ENCODE measurements at places on chromosomes 7 and 10.

DNA sequence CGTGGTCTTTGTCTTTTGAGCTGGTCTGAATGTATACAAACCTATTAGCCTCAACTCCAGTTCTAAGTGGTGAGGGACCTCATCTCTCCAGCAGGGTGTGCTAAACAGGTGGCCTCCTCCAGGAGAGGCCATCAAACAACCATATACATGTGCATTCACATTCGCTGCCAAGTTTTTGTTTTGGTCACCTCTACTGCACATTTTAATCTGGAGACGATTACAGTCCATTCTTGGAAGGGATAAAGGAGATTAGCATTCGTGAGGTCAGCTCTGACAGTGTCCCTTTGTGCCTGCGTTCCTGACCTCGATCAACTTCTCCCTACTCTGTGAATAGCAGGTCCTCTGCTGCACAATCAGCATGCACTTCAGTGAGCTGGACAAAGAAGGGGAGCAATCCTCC lies 60.8 kb downstream of the RHOBTB1 start:
- DNase-seq: no peak

DNA sequence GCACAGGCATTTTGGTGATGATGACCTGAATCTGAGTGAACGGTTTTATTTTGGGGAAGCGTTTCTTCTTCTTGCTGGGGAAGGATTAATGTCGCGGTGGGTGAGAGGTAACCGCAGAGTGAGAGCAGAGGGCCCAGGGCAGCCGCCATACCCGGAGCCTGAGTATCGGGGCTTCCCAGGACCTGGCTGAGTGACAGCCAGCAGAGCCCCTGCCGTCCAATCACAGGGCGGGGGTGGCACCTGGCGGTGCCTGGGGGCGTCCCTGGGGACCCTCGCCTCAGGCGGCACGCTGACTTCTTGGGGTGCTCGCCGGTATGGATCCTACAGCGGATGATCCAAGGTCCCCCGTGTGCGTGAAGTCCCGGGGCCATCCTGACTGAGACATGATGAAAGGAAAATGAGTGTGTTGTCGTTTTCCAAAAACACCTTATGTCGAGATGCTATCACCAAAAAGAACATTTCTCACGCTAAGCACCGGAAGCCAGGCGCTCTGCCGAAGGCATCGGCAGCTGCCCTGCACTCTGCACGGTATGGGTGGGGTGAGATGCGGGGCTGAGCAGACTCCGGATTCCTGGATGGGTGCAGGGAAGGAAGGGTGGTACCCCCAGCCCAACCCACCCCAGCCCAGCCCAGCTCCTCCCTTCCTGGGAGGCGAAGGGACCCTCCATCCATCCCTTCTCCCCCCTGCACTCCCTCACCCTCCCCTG lies 227.9 kb upstream of the SHH start:
- DNase-seq: no peak

DNA sequence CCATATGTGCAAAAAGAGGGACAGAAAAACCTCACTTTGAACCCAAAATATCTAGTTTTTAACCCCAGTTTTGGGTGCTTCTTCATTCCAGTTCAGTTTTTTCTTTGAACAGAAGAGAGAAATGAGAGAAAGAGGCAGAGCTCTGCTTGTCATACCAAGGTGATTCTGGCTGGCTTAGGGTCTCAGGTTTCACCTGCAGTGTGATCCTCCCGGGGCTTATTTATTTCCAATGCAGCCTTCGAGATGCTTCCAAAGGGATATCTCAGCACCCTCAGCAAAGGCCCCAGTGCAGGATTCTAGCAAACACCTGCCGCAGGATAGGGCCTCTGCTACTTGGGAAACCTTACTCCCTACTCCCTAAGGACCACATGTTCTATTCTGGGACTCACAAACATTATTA lies 131.3 kb downstream of the WDR11 start:
- no peak for DNase-seq

GRCh38 chr7:100888988-100889750 lies at the start of gene UFSP1:
Gene UFSP1 (minus strand): TSS chr7:100889715. CDS start chr7:100889271, 444 bp downstream.
- DNase-seq: no peak

DNA sequence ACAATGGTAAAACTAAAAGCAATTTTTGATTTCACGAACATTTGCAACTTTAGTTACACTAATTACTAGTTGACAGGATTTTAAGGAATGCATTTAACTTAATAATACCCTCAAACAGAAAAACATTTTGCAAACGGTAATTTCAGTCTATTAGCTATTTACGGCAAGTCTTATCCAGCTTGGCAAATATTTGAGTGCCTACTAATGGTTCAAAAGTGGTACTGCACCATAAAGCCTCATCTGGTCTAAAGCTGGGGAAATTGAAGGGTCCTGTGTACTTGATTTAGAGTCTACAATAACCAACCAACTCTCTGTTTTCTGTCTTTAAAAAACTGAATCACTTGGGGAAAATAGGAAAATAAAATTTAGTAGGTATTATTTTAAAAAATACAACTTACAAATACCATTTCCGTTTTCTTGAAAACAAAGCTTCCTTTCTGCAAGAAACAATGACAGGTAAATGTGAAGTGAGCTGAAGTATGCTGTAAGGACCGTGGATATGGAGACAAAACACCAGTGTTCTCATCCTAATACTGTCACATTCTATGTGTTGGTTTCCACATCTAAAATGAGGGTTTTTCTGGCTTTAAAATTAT lies 142.3 kb downstream of the VPS50 start:
- DNase-seq: no peak

DNA sequence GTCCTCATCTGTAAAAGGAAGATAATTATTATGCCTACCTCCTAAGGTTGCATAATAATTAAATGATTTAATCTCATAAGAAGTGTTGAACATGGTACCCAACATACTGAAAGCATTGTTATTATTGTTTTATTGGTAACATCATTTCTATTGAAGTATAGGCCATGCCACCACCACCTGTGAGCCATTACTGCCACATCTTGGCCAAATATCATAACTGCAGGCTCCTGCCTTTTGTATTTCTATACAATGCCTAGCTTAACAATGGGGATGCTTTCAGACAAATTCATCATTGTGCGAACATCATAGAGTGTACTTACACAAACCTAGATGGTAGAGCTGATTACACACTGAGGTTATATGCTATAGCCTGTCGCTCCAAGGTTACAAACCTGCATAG lies 61.1 kb upstream of the NPSR1 start:
- no peak for DNase-seq

DNA sequence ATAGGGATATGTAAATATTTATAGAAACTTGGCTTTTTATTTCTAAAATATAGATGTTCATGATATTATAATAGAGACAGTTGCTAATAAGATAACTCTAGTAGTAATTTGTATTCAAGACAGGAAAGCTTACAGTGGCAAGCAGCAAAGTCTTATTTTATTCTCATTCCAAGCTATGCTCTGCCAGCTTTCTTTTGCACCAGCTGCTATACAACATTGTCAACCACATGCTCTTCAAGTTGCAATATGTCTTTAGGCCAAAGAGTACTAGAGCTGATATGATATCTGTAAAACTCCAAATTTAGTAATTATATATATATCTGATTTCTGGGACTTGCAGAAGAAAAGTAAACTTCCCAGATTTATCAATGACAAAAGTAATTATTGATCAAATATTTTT lies 350.1 kb downstream of the HGF start:
- no peak for DNase-seq

DNA sequence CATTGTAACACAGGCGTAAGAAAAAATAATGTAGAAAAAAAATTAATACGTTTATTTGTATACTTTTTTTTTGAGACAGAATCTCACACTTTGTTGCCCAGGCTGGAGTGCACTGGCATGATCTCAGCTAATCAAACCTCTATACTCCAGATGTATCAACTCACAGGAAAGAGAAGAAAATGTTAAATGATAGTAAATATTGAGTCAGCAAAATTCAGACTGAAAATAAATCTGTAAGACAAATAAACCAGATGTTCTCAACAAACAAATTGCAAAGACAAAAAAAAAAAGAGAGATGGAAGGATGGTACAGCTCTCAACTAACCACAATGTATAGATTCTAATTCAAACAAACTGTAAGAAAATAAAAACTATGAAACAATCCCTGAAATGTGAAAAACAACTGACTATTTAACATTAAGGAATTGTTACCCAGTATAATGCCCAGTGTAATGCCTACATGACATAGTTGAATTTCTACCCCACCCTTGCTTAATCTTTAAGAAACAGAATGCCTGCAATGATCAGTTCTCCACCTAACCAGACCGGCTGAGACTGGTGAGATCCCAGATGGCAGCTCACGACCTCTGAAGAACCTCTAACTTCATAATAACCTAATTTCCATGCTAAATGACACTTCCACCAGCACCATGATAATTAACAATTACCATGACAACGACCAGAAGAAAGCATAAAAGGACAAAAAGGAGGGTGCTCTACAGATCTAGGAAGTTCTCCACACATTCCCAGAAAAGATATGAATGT lies 272.0 kb upstream of the GNAI1 start:
- DNase-seq: no peak

DNA sequence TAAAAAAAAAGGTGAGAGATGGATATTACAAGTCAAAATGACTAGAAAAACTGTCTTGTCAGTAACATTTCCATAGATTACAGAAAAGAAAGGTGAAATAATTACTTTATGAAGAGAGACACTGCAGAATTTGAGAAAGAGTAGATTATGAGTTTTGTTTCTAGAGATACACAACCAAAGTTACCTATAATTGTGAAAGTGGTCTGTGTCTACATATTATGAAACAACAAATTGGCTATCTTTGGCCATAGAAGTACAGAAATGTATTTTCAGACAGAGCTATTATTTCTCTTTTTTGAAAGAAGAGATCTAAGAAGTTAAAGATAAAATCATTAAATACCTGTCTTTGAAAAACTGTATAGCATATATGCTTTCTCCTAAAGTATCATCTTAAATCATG lies 30.1 kb downstream of the KCND2 start:
- DNase-seq: no peak

- no peak for DNase-seq
These were observed 70.1 kb downstream of the RNF133 start for GRCh38 chr7:122628651-122629411.

DNA sequence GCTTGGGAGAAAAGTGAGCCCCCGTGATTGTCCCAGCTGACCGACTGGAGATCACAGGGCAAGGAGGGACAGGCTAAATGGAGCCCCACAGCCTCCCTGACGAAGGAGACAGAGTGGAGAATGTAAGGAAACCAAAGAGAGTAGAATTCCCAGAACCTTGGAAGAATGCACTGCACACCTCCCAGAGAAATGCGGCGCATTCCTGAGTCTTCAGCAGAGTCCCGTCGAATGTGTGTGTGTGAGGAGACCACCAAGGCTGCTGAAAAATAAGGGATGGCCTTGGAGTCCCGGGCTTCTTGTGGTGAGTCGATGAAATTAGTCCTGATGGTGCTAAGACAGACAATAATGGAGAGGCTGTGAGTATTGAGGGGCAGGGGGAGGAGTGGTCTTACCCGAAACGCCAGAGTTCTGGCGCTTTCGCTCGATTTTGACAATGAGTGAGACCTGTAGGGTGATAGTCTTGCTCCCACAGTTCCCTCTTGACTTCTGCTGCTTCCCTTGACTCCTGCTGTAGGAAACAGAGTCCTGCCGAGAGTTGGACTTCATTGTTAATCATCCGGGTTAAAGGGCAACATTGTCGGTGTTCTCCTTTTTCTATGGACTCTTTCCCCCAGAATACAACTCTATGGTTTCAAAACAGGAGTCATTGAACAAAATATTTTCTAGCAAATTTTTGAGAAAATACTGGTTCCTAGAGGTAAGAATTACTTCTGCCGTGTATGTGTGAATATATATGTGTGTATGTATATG lies 103.2 kb downstream of the CNNM2 start:
- no peak for DNase-seq

GRCh38 chr10:76086761-76087639 lies 655.6 kb downstream of the LRMDA start:
- no peak for DNase-seq

- no peak for DNase-seq
These were observed 14.2 kb downstream of the MYL10 start for GRCh38 chr7:101614939-101615302.

DNA sequence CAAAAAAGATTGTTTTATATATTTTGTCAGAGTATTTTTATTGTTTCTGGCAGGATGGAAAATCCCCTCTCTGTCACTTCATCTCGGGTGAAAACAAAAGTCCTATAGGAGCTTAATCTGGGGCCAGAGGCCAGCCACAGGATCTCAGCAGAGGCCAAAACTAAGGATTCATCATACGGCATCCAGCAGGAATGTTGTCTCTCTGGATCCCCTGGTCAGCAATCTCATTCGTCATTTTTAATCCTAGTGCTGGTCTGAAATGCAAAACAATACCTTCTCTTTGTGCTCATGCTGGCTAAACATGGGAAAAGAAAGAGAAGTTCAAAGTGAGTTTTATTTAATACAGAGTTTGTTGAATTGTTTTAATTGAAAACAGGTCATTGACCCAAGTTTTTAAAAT lies 482.5 kb upstream of the AUTS2 start:
- no peak for DNase-seq

DNA sequence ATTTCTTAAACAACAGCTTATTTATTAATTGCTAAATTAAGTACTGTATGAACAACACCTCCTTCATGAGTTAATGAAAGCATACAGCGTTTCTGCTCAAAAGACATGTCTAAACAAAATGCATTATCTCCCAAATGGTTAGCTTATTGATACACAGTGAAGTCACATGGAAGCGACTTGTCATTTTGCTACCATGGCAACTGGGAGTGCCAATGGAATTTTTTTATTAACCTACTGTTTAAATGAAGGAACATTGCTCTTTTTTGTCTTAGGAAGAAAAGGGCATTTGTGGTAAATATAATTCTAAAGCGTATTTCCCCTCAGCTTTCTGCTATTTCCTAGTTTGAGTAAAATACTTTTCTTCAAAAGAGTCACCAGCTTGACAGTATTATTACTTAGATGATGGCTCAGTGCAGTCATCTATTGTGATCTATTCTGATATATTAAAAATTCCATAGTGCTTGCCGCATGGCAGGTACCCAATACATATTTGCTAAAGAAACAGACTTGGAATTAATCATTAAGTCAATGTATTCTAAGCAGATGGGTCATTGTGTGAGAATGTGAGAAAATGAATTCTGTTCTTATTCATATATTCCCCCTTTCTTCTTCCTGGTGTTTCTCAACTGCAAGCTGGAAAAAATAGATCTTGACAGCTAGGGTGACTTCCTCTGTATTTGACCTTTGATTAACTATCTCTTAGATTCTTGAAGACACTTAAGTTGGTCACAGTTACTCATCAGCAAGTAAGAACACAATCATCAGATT lies 818.3 kb downstream of the MAGI2 start:
- no peak for DNase-seq

DNA sequence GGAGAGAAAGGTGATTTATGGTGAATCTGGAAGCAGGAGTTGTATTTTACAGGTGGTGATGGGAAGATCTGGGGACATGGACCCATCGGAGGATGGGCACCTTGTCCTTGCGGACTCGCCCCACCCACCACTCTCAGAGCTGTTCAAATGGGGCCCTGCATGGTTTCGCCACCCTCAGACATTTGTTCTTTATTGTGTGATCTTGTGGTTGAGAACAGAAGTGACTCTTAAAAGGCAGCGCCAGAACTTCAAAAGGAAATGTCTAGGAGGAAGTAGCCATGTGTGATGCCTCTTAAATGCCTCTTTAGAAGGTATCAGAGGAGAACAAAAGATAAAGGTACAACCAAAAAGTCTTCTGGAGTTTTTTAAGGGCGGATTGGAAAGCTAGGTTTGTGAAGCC lies 205.7 kb downstream of the KIAA1217 start:
- no peak for DNase-seq

- DNase-seq: no peak
These were observed 63.5 kb upstream of the C10orf90 start for GRCh38 chr10:126734015-126734414.

GRCh38 chr10:110806335-110806734 lies 65.4 kb upstream of the PDCD4 start:
- DNase-seq: no peak

GRCh38 chr10:86647773-86648703 lies 6.3 kb upstream of the OPN4 start:
- DNase-seq: no peak

- no peak for DNase-seq
These were observed 147.7 kb upstream of the NPVF start for GRCh38 chr7:25375805-25376600.

All from activated CD8-positive, alpha-beta memory T cell treated with anti-CD3 and anti-CD28 coated beads for 1 hour (primary cell).